ENCODE measurements at places on chromosomes 2 and 18.

DNA sequence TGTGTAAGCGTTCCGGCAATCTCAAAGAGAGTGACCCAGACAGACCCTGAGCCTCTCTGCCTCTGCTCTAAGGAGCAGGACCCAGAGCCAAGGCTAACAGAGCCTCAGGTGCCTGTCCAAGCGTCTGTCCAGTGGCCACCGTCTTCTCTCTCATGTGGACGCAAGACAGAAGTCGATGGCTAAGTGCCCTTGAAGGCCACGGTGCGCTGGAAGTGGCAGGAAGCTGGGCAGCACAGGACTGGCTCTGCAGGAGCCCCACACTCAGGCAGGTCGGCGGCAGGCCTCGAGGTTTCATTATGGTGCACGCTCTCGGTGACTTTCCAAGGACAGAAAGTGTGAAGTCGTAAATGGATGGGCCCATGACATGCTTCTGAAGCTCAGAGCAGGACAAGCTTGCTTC, 49.1 kb downstream of the HDAC4 start:
- no peak for DNase-seq

- peak; percentile 28 for DNase-seq
These were observed 164.0 kb upstream of the SIX3 start for GRCh38 chr2:44777537-44777936.

DNA sequence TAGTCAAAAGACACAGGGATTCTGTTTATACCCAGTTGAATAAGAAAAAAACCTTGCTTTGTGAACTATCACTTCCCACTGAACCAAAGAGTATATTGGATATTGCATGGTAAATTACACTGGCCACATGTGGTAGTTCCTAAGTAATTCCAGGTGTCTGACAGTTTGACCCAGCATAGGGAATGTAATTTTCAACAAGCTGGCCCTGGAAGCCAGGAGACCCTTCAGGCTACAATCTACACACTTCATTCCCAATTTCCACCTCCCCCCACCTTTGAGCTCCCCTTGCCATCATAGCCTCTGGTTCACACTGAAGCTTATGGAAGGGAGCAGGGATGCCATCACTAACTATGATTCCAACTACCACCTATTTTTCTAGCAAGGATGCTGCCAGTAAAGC, 2.8 kb downstream of the FRZB start:
- DNase-seq = no peak

DNA sequence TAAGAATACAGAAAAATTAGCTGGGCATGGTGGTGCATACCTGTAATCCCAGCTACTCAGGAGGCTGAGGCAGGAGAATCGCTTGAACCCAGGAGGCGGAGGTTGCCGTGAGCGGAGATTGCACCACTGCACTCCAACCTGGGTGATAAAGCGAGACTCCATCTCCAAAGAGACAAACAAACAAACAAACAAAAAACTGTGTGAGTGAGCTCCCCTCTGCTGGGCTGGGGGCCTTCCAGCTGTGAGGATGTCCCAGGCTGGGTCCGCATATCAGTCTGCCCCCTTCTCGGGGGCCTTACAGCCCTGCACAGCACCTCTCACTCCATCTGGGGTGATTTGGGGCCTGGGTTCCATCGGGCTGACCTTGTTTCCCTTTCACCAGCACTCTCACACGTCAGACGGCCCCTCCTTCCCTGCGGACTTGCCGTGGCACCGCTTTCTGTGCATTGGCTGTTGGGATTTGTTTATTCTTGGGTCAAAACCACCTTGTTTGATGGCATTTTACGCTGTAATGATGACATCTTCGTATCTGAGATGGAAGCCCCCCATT, 2.8 kb upstream of the KLHL30 start:
- DNase-seq = peak; percentile 54

DNA sequence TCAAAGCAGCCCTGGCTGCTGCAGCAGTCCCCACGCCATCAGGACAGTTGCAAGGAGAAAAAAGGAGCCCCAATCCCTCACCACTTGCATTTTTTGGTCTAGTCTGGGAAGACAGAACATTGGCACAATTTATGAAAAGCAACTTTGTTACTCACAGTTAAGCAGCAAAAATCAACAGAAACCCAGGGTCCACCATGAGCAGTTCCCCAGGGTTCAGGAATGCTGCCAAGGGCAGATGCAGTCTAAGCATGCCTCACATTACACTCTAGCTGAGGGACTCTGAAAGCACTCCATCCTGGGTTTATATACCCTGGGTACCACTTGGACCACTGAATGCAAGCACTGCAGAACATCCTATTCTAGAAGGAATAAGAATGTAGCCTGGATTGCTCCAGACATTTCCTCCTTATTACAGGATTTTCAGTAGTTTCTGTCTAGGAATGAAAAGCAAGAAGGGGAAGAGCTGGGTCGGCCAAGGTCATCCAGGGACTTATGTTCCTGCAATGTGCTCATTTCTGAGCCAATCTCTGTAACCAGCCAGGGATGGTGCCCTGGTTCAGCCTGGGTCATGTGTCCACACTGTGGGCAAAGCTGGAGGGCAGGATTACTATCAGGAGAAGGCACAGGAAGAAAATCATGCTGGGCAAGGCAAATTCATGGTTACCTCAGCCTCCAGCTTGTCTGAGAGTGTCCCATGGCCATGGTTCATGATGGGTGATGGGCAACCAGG, 19.5 kb upstream of the TMEM163 start:
- no peak for DNase-seq

GRCh38 chr2:9693646-9694045, 62.8 kb upstream of the YWHAQ start:
- no peak for DNase-seq

Measured in natural killer cell treated with Interleukin-12 subunit alpha and Interleukin-12 subunit beta and Interleukin-15 and Interleukin-18, amount 100 ng/mL, for 72 hours (primary cell).